ENCODE measurements at places on chromosomes 7 and 10. TPM values are rescaled to one million over a fixed set of nuclear protein-coding genes. Genes with fewer than 3 reads are reported as not detected.

AS3MT gene
- 10.4 TPM for total RNA-seq

DNA sequence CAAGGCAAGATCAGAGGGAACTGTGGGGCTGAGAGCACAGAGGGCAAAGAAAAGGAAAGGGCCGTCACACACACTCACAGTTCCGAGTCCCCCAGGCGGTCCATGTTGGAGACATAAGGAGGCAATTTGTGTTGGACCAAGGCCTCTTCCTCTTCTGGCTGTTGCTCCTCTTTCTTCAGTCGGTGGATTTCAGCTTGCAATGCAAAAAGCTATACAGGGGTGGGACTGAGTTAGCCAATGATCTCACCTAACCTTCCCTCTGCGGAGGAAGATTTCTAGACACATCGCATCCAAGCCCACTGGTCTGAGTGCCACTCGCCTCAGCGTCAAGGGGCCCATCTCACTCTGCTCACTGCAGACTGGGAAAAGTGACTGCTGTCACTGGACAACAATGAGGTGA is 5.5 kb downstream of the WDR91 start:
- peak overlapping the region; percentile 6 for H3K27ac ChIP-seq
- H3K4me3 ChIP-seq, result no peak overlapping the region
- H3K36me3 ChIP-seq, result peaks cover 6% of the 10 kb centered on the region
- DNase-seq, result no peak
- no peaks in the 10 kb centered on the region for H3K27me3 ChIP-seq

- no peak overlapping the region for H3K27ac ChIP-seq
- DNase-seq, result no peak
- H3K27me3 ChIP-seq, result peaks cover 19% of the 10 kb centered on the region
- H3K4me3 ChIP-seq, result no peak overlapping the region
- H3K36me3 ChIP-seq, result peaks cover 4% of the 10 kb centered on the region
Measured at GRCh38 chr7:91653286-91653685, 227.2 kb downstream of the MTERF1 start.

KAZALD1 gene
- 2.9 TPM for total RNA-seq

DNA sequence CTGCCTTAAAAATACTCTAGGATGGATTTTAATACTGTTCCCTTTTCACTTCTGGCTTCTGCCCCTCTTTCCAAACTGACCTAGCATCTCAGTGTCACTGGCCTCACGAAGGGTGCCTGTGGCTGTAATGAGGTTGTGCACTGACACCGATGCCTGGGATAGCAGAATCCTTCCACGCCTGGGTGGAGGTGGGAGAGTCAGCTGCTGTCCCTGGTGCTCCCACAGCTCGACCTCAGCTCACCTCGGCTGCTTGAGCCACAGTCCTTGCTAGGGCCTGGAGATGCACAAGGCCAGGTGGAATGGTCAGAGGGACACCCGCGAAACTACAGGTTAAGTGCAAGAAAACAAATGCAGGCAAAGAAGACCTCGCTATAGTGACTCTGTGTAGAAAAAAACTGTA is 123.4 kb upstream of the ACBD5 start:
- no peaks in the 10 kb centered on the region for H3K36me3 ChIP-seq
- peaks cover 4% of the 10 kb centered on the region for H3K27me3 ChIP-seq
- no peak overlapping the region for H3K4me3 ChIP-seq
- no peaks in the 10 kb centered on the region for H3K4me1 ChIP-seq
- no peak overlapping the region for H3K27ac ChIP-seq

GRCh38 chr7:92625617-92626016 is 35.4 kb upstream of the FAM133B start:
- H3K27ac ChIP-seq, result no peak overlapping the region
- DNase-seq, result no peak
- no peak overlapping the region for H3K4me3 ChIP-seq
